ENCODE measurements at places on chromosomes 7 and 10.
A peak's percentile ranks its signal among the peaks of the same experiment; 100 is the strongest.

GRCh38 chr7:158030071-158030470 is 557.6 kb downstream of the PTPRN2 start:
- DNase-seq = no peak

GRCh38 chr10:22334414-22335172 is 10.7 kb upstream of the SPAG6 start:
- DNase-seq = peak; percentile 46

- DNase-seq = no peak
Measured at GRCh38 chr10:26781797-26782196, 79.0 kb downstream of the ABI1 start.

- DNase-seq = peak; percentile 48
Measured at GRCh38 chr7:18458830-18459229, 36.7 kb upstream of the HDAC9 start.

DNA sequence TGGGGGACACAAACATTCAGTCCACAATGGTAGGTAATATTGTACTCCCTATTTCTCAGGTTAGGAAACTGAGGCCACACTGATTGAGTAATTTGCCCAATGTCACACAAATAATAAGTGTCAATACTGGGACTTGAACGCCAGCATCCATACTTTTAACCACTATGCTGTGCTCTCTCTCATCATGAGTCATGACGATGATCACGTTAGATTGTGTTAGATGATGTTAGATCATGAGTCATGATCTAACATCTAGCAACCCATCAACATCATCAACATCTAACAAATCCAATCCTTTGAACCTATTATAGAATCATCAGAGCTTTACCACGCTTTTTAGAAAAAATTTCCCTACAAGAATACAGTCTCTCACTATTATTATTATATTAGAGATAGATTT is 28.1 kb upstream of the HERPUD2 start:
- no peak for DNase-seq

- no peak for DNase-seq
Measured at GRCh38 chr7:36523371-36524101, 133.9 kb downstream of the ANLN start.

Measured in hematopoietic multipotent progenitor cell treated with erythropoietin and hydrocortisone succinate and interleukin-3 and kit ligand, for 4 days (in vitro differentiated cells).